Frontal cortex (tissue), 4 donors: ENCODE measurements at places on chromosomes 2 and 18. TPM values are rescaled to one million over a fixed set of nuclear protein-coding genes. Genes with fewer than 3 reads are reported as not detected.

DNA sequence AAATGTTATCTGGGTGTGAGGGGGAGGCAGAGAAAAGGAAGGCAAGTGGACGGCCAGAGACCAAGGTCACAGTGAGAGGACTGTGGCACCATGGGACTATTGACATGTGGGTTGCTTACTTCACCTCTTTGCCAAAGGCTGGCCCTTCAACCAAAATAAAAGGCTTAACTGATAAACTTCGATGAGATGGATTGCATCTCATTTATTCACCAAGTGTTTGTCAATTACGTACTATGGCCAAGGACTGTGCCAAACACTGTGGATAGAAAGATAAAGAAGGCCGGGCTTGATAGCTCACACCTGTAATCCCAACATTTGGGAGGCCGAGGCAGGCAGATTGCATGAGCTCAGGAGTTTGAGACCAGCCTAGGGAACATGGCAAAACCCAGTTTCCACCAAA, 98.7 kb upstream of the CCBE1 start:
- no peak for DNase-seq

Gene CNDP1
- total RNA-seq = under 0.01 TPM

Gene SIX2
- 0.41 TPM for total RNA-seq

GRCh38 chr18:59278793-59279192, 5.5 kb upstream of the RAX start:
- DNase-seq = no peak

Gene PAPOLG
- 54.2 TPM for total RNA-seq

DNA sequence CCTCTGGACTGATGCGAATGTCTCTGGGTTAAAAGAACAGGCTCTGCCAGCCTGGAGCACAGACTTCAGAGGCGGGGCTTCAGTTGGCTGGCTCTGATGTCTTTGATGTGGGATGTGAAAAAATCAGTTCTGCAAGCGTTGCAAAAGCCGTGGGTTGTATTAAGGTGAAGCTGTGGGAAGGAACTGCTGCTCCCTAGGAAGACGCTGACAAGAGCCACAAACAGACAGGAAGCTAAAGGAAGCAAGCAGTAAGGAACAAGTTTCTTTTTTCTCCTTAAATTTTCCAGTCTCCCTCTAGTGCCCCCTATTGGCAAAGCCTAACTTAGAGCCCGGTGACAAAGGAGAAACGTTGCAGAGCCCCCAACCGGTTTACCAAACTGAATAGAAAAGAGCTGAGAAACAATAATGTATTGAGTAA, 239.0 kb downstream of the CCDC178 start:
- DNase-seq = peak; percentile 8

- DNase-seq = no peak
Measured at GRCh38 chr2:228407821-228408220, 226.3 kb upstream of the SPHKAP start.

GRCh38 chr2:31049264-31049663, 89.0 kb downstream of the GALNT14 start:
- DNase-seq = no peak

DNA sequence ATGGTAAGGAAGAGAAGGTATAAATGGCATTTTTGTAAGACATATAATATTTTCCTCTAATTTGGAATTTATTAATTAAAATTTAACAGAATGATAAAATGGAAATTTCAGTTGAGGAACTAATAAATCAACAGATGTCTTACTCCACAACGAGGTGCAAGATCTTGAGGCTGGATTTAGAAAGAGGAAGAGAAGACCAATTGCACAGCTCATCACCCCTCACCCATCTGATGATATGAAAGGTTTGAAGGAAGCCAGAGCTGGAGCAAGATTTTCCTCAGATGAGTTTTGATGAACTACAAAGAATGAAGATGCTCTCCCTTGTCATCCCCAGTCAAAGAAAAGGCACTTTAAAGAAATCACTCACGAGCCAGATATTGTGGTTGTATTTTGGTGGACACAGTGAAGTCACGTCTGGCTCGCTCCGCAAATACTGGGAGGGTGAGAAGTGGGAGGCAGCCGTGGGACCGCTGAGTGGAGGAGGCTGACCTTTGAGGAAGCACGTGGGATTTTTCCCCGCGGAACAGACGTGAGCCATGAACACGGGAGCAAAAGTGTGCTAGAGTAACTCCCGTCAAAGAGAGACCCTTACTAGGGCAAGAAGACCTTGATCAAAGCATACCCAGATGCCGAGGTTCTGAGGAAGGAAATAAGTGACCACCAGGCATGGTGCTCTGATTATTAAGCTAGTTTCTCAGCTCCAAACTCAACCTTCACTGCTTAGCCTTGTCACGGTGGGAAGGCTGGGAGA, 511.4 kb downstream of the RNF144A start:
- no peak for DNase-seq

Gene CAPN13
- not detected for total RNA-seq

- DNase-seq = no peak
Measured at GRCh38 chr2:233084488-233084887, 24.3 kb downstream of the INPP5D start.

Gene SAG
- 0.82 TPM for total RNA-seq

- DNase-seq = no peak
Measured at GRCh38 chr2:237744270-237744612, 54.3 kb upstream of the RBM44 start.

GRCh38 chr2:71372042-71372441, 40.5 kb downstream of the ZNF638 start:
- no peak for DNase-seq

Gene SNED1
- 4.5 TPM for total RNA-seq

- no peak for DNase-seq
Measured at GRCh38 chr2:132252191-132252893, 90.6 kb upstream of the ANKRD30BL start.

DNA sequence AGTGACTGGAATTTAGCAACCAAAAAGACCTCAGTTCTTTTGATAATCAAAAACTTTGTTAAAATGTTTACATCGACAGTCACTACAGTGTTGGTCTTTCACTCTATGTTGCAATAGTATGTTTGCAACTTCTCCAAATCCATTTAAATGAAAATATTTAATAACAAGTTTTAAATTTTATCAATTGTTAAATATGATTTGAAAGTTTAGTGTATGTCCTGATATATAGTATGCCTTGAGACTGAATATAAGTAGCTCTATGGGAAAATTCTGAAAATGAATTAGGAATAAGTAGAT, 109.9 kb downstream of the ANKRD44 start:
- DNase-seq = no peak

Gene SNORC
- total RNA-seq = 2.4 TPM

- DNase-seq = no peak
Measured at GRCh38 chr2:207202645-207203044, 36.9 kb upstream of the KLF7 start.

DNA sequence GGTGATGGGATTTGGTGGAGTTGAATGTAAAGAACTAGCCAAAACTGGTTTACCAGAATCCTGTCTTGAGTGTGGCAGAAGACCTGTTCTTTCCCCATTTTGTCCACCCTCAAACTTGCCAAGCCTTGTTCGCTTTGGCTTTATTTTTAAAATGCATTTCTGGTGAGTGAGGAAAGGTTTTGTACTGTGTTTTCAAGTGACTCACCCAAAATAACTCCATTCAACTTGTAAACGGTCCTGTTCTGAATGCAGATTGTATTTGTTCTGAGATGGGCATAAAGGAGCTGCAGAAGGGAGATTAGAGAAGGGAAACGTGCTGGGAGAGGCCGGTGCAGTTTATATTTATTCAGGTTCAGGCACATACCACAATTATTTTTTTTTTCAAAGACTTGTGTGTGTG, 5.3 kb upstream of the ITPRID2 start:
- no peak for DNase-seq

- DNase-seq = no peak
Measured at GRCh38 chr2:102708847-102709559, 52.8 kb upstream of the TMEM182 start.

Gene PXDN
- total RNA-seq = 21.6 TPM

GRCh38 chr2:10752236-10752635, 30.8 kb downstream of the ATP6V1C2 start:
- no peak for DNase-seq

GRCh38 chr2:177250461-177250860, 14.1 kb downstream of the NFE2L2 start:
- no peak for DNase-seq

Gene VSNL1
- 24.5 TPM for total RNA-seq

DNA sequence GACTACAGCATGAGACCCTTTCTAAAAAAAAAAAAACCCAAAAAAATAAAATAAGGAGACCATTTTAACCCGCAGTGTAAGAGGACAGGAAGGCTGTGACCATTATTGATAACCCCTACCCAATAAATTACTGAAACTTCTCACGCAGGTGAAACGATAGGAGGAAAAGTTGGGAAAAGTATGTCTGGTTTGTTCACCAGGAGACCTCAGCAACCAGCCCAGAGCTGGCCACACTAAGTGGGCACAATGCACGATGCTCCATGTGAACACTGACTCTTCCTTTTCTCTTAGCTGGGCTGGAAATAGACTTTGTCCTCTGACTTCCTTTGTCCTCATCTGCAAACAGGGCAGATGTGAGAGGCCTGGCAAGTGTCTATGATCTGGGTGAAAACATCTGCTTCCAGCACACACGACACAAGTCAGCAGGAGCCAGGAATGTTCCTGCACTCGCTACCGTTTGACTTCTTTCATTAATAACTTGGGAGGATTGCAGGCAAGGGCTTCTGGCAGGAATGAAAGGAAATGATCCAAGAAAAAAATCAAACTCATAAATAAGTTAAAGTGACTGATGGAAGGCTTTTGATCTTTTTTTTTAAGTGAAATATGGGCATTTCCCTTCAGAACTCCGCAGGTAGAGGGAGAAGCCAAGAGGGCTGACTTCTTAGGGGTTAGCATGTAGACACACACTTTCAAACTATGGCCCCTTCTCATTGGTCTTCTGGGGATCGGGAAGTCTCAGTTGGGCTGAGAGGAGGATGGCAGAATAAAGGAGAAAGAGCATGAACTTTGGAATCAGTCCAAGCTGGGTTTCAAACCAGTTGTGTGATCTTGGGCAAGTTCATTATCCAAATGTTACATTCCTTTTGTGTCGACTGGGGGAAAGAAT, 137.4 kb upstream of the MYCN start:
- DNase-seq = no peak

DNA sequence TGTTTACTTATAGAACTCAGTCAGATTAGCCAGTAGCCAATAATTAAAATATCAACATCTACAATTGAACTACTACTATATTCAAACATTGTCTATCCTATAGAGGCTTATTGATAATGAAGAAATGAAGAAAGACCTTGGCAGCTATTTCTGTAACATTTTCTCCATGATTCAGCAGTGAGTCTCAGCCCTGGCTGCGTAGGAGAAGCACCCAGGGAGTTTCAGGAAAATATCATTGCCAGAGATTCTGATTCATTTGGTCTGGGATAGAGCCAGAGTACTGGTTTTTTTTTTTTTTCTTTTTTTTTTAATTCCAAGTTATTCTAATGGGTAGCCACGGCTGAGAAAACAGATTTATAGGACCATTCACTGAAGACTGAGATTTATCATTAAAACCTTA, 404.8 kb downstream of the TXNL1 start:
- DNase-seq = peak; percentile 3

GRCh38 chr2:235610696-235611257, 116.9 kb downstream of the AGAP1 start:
- DNase-seq = no peak

- DNase-seq = no peak
Measured at GRCh38 chr18:48946329-48946835, 4.4 kb downstream of the SMAD7 start.

- no peak for DNase-seq
Measured at GRCh38 chr2:188196343-188197008, 95.2 kb upstream of the GULP1 start.
